Activated CD4-positive, alpha-beta T cell treated with anti-CD3 and anti-CD28 coated beads for 36 hours (primary cell): ENCODE measurements at places on chromosomes 13 and 19. TPM values are rescaled to one million over a fixed set of nuclear protein-coding genes. Genes with fewer than 3 reads are reported as not detected.

- peaks cover 38% of the 10 kb centered on the region for H3K27me3 ChIP-seq
- peaks cover 14% of the 10 kb centered on the region for H3K4me1 ChIP-seq
Observed at GRCh38 chr13:110319774-110320509, 12.9 kb downstream of the COL4A2 start.

- H3K4me3 ChIP-seq: no peak overlapping the region
- no peak for DNase-seq
- H3K27me3 ChIP-seq: no peaks in the 10 kb centered on the region
- H3K4me1 ChIP-seq: no peaks in the 10 kb centered on the region
- H3K27ac ChIP-seq: no peak overlapping the region
Observed at GRCh38 chr19:51809787-51810186, 14.8 kb downstream of the FPR3 start.

DNA sequence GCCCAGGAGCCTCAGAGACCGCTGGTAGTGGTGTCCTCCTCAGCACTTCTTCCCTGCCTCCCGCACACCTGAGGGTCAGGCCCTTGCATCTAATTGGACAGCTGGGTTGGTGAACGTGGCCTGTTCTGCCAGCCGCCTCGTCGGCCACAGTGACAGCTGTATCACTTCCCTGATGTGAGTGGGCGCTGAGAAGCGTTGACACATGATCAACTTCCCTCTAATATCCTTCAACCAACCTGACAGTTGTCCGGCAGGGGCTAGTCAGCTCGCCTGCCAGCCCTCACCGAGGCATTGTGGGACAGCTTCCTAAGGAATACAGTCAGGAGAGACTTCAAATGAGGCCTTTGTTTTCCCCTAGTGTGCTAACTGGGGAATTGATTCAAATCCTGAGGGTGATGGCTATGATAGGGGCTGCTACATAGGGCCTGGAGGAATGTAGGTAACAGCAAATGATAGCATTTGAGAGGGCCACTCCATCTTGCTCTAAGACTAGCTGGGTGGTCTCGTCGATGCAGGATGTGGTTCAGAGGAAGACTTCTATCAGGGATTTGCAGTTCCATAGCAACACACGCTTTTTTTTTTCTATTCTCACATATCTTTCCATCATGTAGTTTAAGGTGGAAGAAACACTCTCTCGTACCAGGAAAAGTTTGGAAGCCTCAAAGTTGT lies 230.8 kb downstream of the TSHZ3 start:
- H3K4me1 ChIP-seq: no peaks in the 10 kb centered on the region
- DNase-seq: no peak
- peaks cover 3% of the 10 kb centered on the region for H3K27me3 ChIP-seq
- H3K27ac ChIP-seq: no peak overlapping the region

GRCh38 chr13:81199956-81200355 lies 859.0 kb upstream of the SPRY2 start:
- H3K36me3 ChIP-seq: no peaks in the 10 kb centered on the region
- H3K4me3 ChIP-seq: no peak overlapping the region
- no peak for DNase-seq
- H3K4me1 ChIP-seq: no peaks in the 10 kb centered on the region
- H3K27ac ChIP-seq: no peak overlapping the region
- no peaks in the 10 kb centered on the region for H3K27me3 ChIP-seq

- DNase-seq: no peak
- no peaks in the 10 kb centered on the region for H3K27me3 ChIP-seq
- H3K4me3 ChIP-seq: no peak overlapping the region
- peaks cover 16% of the 10 kb centered on the region for H3K4me1 ChIP-seq
- peaks cover 37% of the 10 kb centered on the region for H3K36me3 ChIP-seq
Observed at GRCh38 chr13:20024702-20025101, 66.2 kb downstream of the ZMYM2 start.

GRCh38 chr13:85521657-85522056 lies 277.6 kb downstream of the SLITRK6 start:
- no peak overlapping the region for H3K4me3 ChIP-seq
- no peaks in the 10 kb centered on the region for H3K4me1 ChIP-seq
- no peaks in the 10 kb centered on the region for H3K27me3 ChIP-seq
- H3K36me3 ChIP-seq: no peaks in the 10 kb centered on the region

DNA sequence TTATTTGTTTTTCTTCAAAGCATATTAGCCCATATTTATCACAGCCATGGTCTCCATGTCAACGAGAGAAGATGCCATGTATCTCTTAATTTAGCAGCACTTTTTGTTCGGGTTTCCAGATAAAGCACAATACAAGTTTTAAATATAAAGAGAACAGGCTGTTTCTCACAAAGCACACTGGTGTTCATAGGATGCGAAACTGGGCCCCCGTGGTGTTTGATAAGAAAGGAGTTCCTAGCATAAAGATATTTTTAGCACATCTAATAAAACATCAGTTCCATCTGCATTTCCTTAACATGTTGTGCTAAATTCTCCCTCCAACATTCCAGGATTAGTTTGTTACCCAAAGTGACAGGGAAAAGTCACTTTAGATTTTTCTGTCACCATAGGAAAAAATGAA lies 72.4 kb upstream of the EDNRB start:
- no peak for DNase-seq
- H3K36me3 ChIP-seq: no peaks in the 10 kb centered on the region
- no peaks in the 10 kb centered on the region for H3K4me1 ChIP-seq
- no peak overlapping the region for H3K4me3 ChIP-seq
- no peak overlapping the region for H3K27ac ChIP-seq

DNA sequence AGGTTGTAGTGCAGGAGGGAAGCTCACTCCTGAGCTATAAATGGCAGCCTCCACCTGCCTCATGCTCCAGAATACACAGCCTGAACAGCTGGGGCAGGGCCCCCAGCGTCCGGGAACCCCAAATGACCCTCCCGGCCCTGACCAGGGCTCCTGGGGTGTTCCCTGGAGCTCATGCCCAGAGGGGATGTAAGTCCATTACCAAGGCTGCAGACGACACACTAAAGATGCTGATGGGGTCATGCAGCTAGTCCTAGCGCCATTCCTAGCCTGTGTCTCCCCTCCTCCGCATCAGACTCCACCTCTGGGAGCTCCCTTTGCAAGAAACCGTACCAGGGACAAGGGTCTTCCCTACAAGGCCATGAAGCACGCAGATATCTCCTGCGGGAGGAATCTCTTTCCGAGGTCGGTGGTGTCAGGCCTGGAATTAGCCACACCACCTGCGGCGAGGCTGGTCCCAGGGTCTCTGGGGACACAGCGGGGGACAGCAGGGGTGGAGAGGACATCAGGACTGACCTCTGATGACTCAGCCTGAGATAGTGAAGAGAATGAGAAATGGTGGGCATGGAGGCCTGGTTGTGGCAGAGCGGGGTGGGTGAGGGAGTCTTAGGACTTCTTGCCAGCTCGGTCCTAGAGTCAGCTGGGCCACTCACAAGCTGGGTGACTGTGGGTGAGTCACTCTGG lies 11.9 kb upstream of the TPM4 start:
- DNase-seq: no peak
- H3K36me3 ChIP-seq: no peaks in the 10 kb centered on the region
- H3K4me3 ChIP-seq: no peak overlapping the region
- no peaks in the 10 kb centered on the region for H3K27me3 ChIP-seq

DNA sequence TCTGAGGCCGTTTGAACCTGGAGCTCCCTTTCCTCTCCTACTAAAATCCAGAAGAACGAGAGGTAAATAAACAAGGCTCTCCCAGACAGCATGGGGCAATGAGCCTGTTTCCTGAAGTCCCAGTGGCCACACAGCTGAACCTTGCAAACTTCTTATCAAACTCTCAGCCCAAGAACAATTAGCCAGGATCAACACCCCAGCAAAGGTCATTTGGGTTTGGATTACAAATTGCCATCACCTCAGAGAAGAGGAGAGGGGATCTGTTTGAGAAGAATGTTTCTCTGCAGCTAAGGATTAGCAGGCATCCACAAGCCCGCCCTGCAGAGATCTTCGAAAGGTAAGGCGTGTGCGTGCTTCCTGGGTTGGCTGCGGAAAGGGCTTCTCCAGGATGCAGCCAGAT lies 201.9 kb upstream of the SOX1 start:
- H3K4me3 ChIP-seq: no peak overlapping the region
- H3K27ac ChIP-seq: no peak overlapping the region
- no peak for DNase-seq

DNA sequence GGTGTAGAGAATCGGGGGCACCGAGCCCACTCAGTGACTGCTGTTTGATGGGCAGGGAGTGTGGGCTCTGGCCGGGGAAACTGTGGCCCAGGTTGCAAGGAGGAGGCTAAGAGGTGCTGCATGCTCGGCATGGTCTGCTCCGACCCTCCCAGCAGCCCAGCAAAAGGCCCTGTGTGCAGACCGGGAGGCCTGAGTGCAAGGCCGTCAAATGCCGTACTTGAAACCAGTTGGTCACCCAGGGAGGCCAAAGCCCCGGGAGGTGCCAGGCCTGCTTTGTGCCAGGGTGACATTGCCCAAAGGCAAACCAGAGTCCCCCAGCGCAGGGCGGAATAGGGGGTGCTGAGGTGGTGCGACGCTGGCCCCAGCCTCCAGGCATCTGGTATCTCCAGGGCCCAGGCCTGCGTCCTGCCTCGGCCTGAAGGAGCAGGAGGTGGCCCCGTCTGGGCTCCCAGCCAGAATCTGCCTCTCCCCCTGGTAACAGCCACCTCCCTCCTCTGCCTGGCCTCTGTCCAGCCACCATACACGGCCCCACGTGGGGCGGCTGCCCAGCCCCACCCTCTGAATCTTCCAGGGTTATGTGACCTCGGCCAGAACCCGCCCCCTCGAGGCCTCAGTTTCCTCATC lies 4.0 kb downstream of the PIK3R2 start:
- H3K4me3 ChIP-seq: no peak overlapping the region
- DNase-seq: no peak
- H3K27ac ChIP-seq: no peak overlapping the region
- peaks cover 4% of the 10 kb centered on the region for H3K36me3 ChIP-seq

Gene KIR2DL3
- not detected for total RNA-seq

Gene ZNF230
- 3.8 TPM for total RNA-seq

Gene ZNF709
- total RNA-seq: 2.1 TPM

Gene MBD3L2
- total RNA-seq: not detected

Gene ZNF208
- 2.7 TPM for total RNA-seq

Gene TTC9B
- not detected for total RNA-seq
